ENCODE measurements at places on chromosomes 4 and X. TPM values are rescaled to one million over a fixed set of nuclear protein-coding genes. Genes with fewer than 3 reads are reported as not detected.

- DNase-seq = no peak
Measured at GRCh38 chrX:137982472-137983172, 416.7 kb downstream of the ZIC3 start.

GRCh38 chr4:113469926-113470325, 291.6 kb downstream of the CAMK2D start:
- DNase-seq = no peak

GRCh38 chrX:22795671-22796070, 204.1 kb upstream of the DDX53 start:
- no peak for DNase-seq

GRCh38 chr4:175346376-175346775, 428.2 kb downstream of the ADAM29 start:
- no peak for DNase-seq

Gene PRDX4
- polyA plus RNA-seq = 70.8 TPM

- no peak for DNase-seq
Measured at GRCh38 chr4:8165374-8165896, 6.8 kb upstream of the ABLIM2 start.

DNA sequence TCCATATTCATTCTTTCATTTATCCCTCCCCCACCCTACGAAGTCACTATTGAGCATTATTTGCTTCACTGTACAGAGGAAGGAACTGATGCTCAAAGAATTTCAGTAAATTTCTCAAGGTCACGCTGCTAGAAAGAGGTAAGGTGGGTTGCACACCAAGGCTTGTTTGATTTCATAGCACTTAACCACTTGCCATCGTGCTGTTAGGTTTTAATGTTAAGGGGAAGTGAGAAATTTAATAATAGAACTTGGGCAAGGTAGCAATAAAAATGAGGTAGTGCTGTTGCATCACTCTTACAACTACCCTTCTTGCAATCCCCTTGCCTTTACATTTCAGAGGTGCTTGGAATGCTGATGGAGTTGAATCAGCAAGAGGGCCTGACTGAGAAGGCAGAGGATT, 343.1 kb downstream of the MID1IP1 start:
- DNase-seq = no peak

DNA sequence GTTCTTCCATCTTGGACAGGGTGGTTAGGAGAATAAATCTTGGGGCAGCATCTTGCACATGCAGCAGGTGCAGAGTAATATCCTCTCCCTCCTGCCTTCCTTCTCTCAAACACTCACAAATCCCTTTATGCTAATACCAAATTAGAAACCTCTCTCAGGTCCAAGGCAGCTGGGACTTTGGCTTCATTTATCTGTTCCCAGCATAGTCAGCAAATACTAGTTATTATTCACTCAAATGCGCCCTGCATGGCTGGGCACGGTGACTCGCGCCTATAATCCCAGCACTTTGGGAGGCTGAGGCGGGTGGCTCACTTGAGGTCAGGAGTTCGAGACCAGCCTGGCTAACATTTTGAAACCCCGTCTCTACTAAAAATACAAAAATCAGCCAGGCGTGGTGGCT, 156.0 kb upstream of the GALNT7 start:
- no peak for DNase-seq

Gene NPY2R
- polyA plus RNA-seq = 0.08 TPM

- no peak for DNase-seq
Measured at GRCh38 chr4:76696109-76696508, 201.8 kb downstream of the SOWAHB start.

All from forelimb muscle (tissue), 1 donor.